ENCODE measurements at places on chromosomes 5 and 9.
A peak's percentile ranks its signal among the peaks of the same experiment; 100 is the strongest.

DNA sequence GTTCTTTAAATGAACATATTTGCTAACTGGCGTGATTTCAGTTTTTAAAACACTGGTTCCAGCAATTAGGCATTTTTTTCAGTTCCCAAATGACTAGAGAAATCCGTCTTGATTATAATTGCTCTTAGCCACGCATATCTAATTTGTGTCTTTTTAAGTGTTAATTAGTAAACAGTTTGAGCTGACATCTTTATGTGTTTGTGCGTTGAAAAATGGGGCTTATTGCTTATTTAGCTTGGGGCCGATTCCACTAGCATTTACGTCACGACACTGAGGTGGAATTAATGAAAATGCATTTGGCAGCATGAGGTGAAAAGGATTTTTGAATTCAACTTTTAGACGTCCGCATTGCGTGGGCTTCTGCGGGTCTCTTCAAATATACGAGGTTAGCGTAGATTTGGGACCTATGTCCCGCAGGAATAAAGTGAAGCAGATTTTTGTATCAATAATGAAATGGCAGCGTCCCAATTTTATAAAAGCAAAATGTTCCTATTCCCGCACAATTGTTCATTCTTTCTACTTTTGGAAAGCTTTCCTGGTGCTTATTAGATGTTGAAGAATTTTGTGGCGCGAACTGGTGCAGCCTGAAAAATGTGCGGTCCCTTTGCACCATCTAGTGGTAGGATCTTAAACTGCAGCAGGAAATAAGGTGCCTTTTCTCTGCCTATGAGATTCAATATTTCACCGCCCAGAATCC, 122.7 kb upstream of the LMX1B start:
- DNase-seq: peak; percentile 58

DNA sequence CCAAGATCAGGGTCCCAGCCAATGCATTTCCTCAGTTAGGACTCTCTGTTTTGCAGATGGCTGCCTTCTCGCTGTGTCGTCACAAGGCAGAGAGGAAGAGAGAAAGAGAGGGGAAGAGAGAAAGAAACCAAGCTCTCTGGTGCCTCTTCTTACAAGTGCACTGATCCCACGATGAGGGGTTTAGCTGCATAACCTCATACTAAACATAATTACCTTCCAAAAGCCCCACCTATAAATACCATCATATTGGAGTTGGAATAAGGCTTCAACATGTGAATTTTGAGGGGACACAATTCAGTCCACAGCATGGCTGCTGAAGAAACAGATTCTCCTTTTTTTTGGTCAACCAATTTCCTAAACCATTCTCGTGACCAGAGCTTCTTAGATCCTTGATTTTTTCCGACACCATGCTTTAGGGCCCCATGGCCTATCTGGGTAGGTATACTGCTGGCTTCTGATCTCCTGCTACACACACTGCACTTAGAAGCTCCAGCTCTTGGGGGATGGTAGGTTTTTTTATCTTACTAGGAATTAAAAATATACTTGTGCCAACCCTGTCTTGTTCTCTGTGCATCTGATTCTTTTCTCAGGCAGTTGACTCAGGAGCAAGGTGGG, 5.1 kb downstream of the CAMK4 start:
- DNase-seq: no peak

DNA sequence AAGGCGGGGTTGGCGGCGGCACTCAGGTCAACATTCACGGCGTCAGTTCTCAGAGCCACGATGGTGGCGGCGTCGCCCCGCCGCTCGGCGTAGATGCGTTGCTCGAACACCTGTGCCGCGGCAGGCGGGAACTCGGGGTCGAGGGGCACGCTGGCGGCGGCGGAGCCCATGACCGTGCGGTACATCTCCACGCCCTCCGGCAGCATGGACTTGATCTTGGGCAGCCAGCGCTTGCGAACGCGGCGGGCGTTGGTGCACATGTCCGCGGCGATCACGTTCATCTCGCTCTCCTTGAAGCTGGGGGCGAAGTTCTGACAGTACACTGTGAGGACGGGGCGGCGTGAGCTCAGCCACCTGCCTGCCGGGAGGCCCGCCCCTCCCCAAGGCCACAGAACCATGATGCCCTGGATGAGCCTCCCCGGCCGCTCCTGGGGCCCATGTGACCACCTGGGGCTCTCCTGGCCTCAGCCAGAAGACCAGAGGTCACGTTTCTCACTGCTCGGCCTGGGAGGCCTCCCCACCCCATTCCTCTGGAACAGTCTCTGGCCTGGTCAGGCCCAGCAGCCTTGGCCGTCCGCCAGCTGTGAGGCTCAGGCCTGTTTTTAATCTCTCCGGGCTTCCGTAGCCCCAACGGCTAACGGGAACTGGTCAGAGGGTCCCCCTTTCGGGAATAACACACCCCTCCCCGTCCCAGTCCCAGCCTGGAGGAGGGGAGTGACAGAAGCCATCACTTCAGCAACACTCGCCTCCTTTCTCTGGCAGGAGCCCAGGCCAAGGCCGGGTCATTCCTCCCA, 50.7 kb upstream of the UBAC1 start:
- DNase-seq: no peak

DNA sequence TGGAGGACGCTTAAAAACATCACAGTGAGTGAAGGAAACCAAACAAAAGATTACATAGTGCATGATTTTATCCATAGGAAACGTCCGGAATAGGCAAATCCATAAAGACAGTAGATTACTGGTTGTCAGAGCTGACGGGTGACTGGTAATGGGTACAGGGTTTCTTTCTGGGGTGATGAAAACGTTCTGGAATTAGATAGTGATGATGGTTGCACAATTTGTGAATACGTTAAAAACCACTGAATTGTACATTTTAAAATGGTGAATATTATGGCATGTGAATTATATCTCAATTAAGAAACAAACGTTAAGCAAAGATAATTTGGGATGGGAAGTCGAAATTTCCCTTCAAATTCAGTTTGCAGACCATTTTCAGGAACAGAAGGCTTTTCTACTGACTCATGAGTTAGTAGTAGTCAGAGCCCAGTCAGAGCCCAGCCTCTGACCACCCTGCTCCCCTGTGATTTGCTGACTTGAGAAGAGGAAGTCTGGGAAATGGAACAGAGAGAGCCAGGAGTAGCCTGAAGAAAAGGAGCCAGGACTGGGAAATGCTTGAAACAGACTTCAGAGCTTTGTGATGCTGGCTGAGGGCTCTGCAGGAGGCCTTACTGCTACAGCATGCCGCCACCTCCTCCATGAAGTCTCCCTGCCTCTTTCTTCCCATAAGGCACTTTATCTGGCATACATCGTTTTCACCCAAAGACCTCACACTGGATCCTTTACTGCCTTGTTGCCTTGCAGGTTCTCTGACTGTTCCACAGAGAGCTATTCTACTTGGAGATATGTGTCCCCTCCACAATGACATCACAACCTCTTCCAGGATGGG, 46.4 kb upstream of the CTNNA1 start:
- DNase-seq: no peak

- no peak for DNase-seq
Observed at GRCh38 chr5:179272326-179273072, 72.8 kb downstream of the ADAMTS2 start.

DNA sequence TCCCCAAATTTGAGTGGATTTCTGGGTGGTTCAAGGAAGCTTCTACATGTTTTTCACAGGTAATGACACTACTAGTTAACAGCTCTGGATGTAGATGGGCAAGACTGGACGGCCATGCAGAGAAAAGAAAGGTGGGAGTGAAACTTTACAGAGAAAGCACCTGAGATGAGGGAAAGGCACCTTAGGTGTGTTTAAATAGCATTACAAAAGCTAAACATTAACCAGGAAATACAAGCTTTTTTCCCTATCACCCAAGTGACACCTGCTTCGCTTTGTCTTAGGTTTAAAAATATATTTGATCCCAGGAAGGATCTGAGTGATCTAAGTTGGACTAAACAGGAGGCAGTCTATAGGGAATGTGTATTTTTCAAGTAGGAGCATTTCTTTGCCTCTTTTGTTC, 8.3 kb downstream of the C9orf152 start:
- no peak for DNase-seq

DNA sequence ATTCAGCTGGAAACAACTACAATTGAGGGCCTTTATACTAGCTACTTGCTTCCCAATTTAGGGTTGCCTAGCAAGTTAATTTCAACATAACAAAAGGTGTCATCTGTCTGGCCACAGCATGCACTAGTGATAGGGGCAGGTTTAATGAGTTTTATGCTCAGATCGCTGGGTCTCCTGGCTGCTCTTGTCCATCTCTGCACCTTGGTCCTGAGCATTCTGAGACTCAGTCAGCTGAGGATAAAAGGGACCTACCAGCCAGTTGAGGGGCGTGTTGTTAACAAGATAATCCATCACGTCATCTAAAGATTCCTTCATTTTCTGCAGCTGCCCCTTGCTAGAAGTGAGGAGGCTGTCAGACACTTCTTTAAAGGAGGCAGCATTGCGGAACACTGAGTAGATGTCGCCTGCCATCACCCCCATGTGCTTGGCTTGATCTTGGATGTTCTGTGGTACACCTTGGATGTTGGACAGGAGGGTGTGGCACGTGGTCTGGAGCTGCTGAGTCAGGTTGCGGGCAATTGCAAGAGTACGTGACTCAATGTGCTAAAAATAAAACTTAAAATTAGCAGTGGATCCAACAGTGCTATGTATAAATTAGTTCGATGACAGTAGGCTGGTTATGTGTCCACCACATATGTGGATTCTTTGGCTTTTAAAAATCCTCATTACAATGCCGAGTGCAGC, 11.0 kb downstream of the PLIN2 start:
- DNase-seq: no peak

DNA sequence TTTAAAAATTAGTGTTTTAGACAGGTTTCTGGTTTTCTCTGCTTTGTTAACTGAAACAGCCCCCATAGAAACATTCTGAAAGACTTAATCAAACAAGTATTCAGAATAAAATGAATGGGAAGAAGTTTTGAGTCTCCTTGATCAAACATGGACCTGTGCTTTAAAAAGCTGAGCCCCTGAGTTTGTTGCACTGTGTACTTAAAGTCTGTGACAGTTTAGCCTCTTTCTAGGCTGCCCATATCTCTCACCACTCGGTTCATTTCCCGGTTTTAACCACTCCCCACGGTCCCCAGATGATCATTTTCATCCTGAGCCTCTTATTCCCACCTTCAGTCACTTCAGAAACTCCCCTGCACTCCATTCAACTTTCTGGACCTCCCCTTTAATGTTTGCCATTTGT, 215.9 kb upstream of the DMRT1 start:
- DNase-seq: no peak

DNA sequence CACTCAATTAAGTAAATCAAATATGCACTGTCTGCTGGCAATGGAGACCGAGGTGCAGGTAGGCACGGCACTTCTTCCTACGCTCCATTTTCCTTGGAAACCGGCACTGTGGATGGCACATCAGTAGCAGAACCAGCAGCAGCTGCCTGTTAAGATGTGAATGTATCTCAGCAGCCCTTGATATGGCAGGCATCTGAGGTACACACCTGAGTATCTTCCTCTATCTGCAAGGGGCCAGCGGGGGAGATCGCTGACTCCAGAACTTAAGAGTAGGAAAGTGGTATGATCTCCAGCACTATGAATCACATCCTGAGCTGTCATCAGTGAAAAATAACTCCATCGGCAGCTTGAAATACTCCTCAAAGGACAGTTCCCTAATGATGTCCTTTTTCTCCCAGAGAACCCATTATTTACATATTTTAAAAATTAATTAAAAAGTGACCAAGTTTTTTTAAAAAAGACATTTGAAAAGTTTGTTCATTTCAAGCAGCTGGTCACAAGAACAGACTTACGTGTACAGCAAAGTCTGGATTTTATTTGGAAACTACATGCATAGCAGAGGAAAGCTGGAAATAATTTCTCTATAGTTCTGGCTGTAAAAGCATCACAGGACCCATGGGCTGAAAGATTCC, 97.1 kb downstream of the ADAMTS12 start:
- no peak for DNase-seq

GRCh38 chr5:139413153-139413552, 9.3 kb upstream of the SPATA24 start:
- no peak for DNase-seq

GRCh38 chr5:179793468-179794139, at the start of gene LTC4S:
LTC4S (plus strand) TSS chr5:179793986; CDS start chr5:179794081, 95 bp downstream.
- no peak for DNase-seq

DNA sequence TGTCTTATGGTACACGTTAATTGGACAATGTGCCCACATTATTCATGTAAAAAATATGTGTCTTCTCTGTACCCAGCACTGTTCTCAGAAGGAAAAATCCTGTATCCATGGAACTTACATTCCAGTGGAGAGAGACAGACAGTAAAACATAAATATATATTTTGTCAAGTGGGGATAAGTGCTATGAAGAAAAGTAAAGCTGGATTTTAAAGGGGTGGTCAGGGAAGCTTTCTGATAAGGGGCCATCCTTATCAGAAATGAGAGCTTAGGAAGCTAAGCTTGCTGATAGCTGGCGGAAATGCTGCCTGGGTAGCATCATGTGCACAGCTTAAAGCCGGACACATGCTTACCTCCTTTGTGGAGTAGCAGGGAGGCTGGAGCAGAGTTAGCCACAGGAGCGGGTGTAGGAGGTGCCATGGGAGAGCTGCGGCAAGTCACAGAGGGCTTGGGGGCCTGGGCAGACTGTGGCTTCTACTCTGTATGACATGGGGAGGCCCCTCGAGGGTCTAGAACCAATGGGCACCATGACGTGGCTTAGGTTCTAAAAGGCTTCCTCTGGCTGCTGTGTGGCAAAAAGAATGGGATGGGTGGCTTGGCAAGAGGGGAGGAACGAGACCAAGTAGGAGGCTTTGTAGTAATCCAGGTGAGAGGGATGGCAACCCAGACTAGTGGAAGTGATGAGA, 141.7 kb downstream of the FGF1 start:
- no peak for DNase-seq

DNA sequence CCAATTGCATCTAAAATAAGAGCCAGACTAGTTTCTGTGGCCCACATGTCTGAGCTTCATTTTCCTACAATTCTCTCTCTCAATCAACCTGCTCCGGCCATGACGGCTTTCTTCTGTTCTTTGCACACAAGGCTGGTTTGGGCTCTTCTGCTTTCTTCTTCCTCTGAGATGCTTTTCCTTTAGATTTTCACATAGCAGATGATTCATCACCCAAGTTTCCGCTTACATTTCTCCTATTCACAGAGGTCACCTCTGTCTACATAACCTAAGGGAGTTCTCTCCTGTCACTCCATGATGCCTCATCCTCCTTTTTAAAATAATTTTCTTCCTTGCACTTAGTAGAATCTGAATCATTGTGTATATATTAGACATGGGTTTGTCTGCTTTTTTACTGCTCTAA, 334.6 kb upstream of the TUSC1 start:
- DNase-seq: no peak

DNA sequence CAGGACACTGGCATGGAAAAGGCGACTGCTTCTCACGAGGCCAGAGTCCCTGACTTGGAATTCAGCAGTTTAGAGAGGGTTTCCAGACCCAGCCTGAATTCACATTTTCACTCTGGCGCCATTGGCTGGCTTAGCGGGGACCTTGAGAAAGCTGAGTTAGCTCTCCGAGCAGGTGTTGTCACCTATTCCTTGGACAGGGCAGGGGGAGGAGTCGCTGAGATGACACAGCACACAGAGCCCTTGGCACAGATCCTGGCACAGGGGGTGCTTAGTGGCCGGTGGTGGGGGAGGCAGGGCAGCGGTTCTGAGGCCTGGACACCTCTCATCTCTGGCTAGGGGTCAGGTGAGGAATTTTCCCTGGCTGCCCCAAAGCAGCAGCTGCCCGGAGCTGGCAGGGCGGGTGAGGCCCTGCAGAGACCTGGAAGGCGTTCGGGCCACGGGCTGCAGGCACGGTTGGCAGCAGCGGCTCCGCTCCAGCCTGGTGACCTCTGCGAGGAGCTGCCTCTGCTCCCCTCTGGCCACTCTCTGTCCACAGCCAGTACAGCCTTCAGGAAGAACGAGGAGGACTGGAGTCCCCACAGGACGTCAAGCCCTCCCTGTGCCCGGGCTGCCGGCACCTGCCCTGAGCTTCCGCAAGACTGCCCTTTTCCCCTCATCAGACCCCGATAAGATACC, 72.4 kb upstream of the RAPGEF1 start:
- DNase-seq: no peak

GRCh38 chr9:96777426-96777864, 442 bp downstream of the ZNF510 start:
- no peak for DNase-seq
